Osteoblast (primary cell): ENCODE measurements at places on chromosomes 5 and 9. TPM values are rescaled to one million over a fixed set of nuclear protein-coding genes. Genes with fewer than 3 reads are reported as not detected.

The RORB gene
- 0.36 and 1.5 TPM in 2 replicates for total RNA-seq

The GPBP1 gene
- total RNA-seq = 56.8 and 59.2 TPM in 2 replicates

- DNase-seq = no peak
- peaks cover 5% of the 10 kb centered on the region for H3K36me3 ChIP-seq
- no peaks in the 10 kb centered on the region for H3K27me3 ChIP-seq
- H3K4me3 ChIP-seq = no peak overlapping the region
- no peaks in the 10 kb centered on the region for H3K4me1 ChIP-seq
Observed at GRCh38 chr5:78127875-78128274, 166.6 kb downstream of the AP3B1 start.

- peak overlapping the region; percentile 72 for H3K4me3 ChIP-seq
- H3K27me3 ChIP-seq = no peaks in the 10 kb centered on the region
- H3K27ac ChIP-seq = peak overlapping the region; percentile 45
- DNase-seq = peak; percentile 98
- peaks cover 11% of the 10 kb centered on the region for H3K36me3 ChIP-seq
Observed at GRCh38 chr9:129737479-129738274, 15.2 kb downstream of the PTGES start.

DNA sequence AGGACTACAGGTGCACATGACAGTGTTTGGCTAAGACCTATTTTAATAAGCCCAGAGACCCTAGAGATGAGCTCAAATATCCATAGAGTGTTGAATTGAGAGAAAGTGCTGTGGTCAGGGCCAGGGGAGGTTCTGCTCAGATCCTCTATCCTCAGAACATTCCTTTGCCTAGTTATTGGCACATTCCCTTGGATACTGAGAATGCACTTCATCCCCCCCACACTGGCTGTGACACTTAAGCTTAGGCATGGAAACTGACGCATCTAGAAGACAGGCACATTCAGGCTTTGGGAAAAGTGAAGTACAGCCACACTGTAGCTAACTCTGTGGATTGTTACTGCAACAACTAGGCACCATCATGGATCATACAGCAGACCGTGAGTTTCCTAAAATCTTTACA lies 27.1 kb upstream of the RASGRF2 start:
- no peaks in the 10 kb centered on the region for H3K36me3 ChIP-seq
- no peak for DNase-seq
- no peak overlapping the region for H3K27ac ChIP-seq
- no peaks in the 10 kb centered on the region for H3K27me3 ChIP-seq

DNA sequence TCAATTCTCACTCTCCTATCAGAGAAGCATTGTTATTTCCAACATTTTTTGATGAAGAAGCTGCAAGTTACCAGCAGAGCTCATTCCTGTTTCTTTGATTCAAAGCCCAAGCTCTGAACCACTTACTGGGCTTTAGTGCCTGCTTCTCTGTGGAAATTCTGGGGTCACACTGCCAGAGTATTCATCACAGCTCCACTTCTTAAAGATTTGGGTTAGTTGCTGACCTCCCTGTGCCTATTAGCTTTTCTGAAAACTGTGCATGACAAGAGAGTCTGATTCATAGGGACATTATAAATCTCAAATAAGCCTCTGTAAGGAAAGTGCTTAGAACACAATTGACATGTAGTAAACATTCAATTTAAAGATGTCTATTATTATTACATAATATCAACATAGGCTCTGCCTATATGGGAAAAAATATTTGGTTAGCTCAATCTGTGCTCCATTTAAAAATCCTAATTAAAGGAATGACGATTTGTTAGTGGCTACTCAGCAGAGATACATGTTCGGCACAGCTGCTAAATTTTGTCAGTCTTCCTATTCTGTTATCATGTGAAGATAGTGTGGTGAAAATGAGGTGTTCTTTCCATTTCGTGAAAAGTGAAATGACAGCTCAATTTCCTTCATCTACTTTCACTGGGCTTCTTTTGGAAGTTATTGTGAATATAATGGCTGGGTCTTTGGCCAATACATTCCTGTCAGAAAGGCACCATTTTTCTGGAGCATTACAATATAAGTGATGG lies 293.0 kb downstream of the KCTD16 start:
- no peak overlapping the region for H3K4me3 ChIP-seq
- no peak overlapping the region for H3K27ac ChIP-seq
- H3K4me1 ChIP-seq = peaks cover 12% of the 10 kb centered on the region
- DNase-seq = no peak

DNA sequence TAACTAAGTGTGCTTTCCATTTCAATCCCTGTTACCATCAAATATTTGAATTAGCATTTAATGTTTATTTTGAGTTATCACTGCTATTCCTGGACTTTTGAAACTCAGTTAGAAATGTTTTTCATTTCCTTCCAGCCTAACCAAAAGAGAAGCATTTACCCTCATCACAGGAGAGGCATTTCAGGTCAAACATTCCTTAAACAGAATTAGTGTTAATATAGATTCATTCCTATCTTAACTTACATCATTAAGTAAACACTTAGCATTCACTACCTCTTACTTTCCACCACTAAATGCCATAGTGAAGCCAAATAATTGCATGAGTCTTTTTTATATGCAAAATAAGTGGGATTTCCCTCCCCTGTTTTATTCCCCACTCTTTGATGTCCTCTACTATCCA lies 136.6 kb upstream of the OR13F1 start:
- no peak for DNase-seq
- H3K27ac ChIP-seq = no peak overlapping the region
- H3K4me1 ChIP-seq = no peaks in the 10 kb centered on the region
- H3K27me3 ChIP-seq = no peaks in the 10 kb centered on the region
- H3K36me3 ChIP-seq = no peaks in the 10 kb centered on the region
